ENCODE measurements at places on chromosomes 12 and 14.

DNA sequence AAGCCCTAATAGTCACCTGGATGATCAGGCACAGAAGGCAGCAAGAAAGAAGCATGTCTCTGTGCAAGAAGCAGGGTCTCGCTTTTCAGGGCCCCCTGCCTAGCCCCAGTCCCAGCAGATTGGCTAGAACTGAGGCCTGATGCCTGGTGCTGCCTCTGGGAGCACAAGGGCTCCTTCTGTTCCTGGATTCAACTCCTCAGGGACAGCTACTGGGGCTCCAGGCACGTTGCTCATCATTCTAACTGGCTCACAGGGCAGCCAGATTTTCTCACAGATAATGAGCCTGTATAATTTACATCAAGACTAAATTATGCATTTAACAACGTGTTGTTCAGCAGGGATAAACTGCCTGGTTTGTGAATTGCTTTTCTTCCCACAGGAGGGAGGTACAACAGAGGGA, 106.5 kb upstream of the PLXNC1 start:
- no peak for DNase-seq

GRCh38 chr12:124776125-124776513, 87.5 kb downstream of the SCARB1 start:
- no peak for DNase-seq

DNA sequence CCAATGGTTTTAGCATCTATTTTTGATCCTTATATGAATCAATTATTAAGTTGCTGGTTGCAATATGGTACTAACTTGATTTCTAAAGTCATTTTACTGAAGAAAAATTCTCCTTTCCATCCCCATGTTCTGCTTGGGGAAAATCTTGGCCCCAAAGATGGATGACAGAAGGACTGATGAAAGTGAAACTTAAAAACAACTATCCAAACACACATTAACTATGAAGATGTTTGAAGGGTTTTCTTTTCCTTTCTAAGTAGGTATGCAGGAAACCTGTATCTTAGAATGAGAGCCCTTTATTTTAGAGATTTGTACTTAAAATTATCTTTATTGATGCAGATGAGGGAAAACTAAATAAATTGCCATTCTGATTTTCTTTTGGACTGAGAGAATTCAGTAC, 5.9 kb downstream of the C12orf71 start:
- DNase-seq: no peak

- DNase-seq: peak; percentile 22
Measured at GRCh38 chr12:24109381-24110039, 160.0 kb upstream of the SOX5 start.

- DNase-seq: no peak
Measured at GRCh38 chr12:41467591-41468325, 279.6 kb downstream of the PDZRN4 start.

- no peak for DNase-seq
Measured at GRCh38 chr14:47207617-47208016, 467.8 kb downstream of the MDGA2 start.

DNA sequence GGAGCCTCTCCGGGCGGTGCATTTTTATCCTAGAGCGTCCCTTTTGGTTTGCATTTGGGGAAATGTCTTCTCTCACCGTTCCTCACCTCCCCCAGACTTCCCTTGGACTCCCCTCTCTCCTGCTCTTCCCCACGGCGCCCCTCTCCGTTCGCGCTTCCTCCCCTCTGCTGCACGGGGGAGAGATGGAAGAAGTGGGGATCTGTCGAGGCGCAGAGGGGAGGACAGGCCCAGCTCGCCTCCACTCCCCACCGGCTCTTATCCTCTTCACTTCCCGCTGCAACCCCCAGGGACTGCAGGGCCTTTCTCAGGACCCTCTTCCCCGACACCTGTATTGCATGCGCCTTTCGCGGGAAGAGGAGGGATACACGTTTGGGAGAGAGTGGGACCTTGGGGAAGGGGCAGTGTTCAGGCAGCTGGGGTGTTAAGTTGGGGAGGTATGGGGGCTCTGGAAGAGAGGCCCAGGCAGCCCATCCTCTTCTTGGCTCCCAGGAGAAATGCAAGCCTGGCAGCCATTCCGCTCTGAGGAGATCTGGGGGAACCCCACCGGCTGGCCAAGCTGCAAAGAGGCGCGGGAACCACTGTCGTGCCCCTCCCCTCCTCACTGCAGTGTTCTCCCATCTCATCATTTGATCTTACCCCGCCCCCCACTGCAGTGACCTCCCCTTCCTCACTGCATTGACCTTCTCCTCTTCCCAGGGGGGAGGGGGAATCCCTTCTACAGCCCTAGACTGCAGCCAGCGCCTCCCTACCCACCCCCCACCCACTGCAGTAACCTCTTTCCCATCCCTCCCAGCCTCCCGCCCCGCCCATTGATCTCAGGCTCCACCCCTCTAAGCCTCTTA, 788 bp downstream of the ENO2 start:
- no peak for DNase-seq

- DNase-seq: peak; percentile 36
Measured at GRCh38 chr14:21352587-21352986, 31.2 kb downstream of the SUPT16H start.

GRCh38 chr14:77052281-77053044, 24.0 kb upstream of the IRF2BPL start:
- no peak for DNase-seq

DNA sequence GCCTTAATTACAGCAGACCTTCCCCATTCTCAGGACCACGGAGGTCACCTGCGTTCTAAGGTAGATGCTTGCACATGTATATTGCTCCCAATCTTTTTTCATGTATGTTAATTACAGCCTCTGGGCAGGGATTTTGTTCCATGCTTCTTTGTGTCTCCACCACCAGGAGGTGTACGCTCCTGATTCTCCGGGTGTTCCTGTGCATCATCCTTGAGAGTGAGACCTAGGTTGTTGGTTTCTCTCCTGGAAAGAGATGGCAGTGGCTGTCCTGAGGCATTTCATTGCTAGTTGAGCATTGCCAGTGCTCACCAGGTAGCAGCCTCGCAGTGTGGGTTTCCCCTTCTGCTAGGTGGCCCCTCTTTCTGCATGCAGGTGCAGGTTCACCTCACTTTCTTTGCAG, 52.8 kb downstream of the KCNK13 start:
- DNase-seq: no peak

DNA sequence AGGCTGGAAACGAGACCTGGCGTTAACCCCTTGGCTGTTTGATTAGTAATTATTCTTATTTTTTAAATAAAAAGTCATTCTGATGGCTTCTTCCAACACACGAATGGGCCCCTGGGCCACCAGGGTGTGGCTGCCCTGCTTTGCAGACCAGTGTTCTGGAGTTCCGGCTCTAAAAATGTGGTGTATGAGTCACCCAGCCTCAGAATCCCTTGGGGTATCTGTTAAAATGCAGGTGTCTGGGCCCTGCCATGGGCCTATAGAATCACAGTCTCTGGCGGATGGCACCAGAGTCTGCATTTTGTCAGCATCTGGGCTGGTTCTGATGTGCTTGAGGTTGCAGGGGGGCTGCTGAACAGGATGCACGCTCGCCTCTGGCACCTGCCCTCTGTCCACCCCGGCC, 2.5 kb upstream of the PSMC1 start:
- DNase-seq: no peak

- DNase-seq: no peak
Measured at GRCh38 chr12:102965281-102966155, 8.0 kb downstream of the ASCL1 start.

GRCh38 chr14:59389936-59390335, 75.2 kb downstream of the GPR135 start:
- DNase-seq: no peak

DNA sequence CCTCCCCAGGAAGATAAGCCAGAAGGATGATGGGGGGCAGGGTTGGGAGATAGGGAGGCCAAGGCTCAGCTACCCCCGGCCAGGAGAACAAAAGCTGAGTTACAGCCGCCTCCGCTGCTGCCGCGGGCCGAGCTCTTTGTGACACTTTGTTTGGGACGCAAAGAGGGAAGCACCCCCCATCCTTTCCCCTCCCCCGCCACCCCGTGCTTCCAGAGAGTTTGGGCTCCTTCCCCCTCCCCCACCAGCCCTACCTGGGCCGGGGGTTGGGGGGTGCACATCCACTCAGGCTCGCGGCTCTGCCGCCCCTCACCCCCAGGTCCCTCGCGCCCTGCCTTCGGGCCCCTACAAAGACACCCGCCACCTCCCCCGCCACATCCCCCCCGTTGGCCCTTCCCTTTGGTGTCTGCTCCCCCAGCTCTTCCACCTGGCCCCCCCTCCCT, 799 bp downstream of the ZNF219 start:
- DNase-seq: peak; percentile 6

- no peak for DNase-seq
Measured at GRCh38 chr12:113796066-113796827, 169.9 kb downstream of the RBM19 start.

DNA sequence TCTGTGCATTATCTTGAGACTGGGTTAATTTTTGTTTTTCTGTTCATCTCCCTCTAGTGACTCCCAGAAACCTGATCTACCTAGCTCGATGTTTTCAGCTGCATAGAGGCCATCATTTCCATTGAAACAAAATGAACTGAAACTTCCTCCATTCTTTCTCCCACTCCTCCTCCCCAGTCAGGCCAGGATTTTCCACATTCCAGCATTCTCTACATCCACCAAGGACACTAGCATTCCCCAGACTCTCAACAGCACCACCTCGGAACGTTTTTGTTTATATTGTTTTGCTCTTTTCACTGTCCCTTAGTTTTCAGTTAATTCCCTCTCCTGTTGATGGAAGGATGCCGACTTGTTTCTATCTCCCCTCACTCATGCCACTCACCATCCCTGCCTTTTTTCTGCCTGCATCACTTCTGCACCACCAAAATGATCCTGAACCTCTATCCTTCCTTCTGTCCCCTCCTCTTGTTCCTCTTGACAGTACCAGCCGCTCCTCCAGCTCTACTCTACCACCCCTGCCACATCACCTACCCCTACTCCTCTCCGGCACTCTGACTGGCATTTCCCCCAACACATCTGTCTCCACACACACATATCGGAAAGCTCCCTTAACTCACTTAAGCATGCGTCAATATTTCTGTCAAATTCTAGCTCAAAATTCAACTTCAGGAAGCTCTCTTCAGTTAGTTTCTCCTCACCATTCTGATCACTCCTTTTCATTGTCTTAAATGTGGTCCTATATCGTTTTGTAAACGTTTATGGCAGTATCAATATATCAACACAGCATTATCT, 13.2 kb downstream of the OR6S1 start:
- no peak for DNase-seq

- no peak for DNase-seq
Measured at GRCh38 chr12:48973941-48974673, 2.6 kb upstream of the WNT10B start.

GRCh38 chr14:105067140-105067968, 2.1 kb upstream of the GPR132 start:
- DNase-seq: no peak

DNA sequence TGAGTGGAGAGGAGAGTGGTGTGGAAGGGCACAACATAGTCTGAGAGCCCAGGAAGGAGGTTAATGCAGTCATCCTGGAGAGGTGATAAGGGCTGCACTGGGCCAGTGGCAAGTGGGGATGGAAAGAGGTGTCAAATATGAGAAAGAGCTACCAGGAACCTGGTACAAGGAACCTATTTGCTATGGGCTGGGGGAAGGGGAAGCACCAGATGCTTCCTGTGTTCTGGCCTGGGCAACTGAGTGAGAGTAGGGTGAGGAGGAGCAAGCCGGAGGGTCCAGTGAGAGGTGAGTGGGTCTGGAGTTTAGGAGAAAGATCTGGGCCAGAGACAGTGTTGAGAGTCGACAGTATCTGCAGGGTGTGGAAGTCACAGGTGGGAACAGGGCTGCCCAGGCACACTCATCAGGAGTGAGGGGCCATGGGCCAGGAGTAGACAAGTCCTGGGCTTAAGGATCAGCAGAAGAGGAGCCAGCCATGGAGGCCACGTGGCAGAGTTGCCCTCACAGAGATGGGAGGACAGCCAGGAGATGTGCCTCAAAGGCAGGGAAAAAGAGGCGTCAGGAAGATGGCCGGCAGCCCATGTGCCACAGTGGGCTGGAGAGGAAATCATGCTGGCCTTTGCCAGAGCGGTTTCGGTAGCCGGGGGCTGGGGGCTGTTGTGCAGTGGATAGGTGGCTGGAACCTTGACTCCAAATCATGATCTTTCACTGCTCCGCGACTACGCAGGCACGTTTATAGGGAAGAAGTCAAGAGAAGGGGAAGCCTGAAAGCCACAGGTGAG, 2.9 kb upstream of the AQP6 start:
- no peak for DNase-seq

DNA sequence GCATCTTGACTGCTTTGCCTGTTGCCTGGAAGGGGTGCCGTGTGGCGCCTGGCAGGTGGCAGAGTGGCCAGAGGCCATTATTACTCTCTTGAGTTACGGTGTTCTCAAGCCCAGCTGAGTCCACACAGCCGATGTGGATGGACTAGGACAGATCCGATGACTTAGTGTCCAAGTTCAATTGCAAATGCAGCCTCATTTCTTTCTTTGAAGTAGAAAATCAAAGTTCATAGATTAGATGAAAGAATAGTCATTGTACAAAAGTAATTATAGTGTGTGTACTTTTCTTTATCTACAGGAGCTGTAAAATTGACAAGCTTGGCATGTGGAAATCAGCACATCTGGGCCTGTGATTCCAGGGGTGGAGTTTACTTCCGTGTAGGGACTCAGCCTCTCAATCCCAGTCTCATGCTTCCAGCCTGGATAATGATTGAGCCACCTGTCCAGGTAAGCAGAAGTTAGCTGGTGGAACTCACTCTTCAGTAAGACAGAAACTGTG, 44.7 kb downstream of the ANKRD9 start:
- DNase-seq: no peak

GRCh38 chr12:56307221-56307965, 7.3 kb upstream of the CS start:
- DNase-seq: no peak

DNA sequence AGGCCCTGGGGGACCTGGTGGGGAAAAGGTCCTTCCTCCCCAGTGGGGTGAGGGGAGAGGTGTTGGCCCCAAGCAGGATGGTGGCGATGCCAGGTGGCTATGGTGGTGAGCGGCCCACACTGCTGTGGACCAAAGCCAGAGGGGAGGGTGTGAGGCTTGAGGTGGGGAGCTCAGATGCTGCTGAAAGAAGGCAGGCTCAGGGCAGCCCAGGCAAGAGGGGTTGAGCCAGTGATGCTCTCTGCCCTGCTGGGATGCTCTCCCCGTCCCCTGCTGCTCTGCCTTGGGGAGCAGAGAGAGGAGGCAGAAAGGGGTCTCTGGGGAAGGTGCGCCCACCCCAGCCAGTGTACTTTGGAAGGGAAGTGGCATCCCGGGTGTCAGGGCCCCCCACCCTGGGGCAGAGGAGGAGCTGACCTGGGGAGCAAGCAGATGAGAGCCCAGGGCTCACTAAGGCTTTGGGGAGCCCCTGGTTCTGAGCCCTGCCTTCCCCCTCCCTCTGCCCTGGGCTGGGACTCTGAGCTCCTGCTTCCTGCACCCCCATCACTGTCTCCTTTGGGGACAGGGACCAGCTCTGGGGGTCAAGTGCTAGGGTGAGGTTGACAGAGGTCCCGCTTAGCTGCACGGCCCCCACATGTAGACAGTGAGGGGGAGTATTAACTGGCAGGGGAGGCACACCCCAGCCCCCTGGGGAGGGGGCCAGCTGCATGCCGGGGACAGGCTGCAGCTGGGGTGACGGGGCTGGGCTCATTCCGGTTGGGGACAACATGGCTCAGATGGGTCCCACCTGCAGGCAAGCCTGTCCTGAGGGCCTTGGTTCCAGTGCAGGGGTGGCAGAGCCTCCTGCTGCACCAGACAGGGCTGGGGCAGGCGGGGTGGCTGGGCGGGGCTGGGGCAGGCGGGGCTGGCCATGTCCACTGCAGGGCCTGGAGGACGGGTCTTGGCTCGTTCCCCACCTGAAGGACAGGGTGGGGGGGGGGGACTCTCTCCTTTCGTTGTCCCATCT, 124.4 kb downstream of the KIF26A start:
- DNase-seq: no peak
